ENCODE measurements at places on chromosomes 7 and 10.

- no peak for DNase-seq
Observed at GRCh38 chr7:44693641-44694313, 54.9 kb upstream of the ZMIZ2 start.

- peak; percentile 13 for DNase-seq
Observed at GRCh38 chr7:101165075-101165957, at the start of gene VGF. Gene VGF (minus strand): TSS chr7:101165569. CDS start chr7:101164843, 726 bp downstream.

DNA sequence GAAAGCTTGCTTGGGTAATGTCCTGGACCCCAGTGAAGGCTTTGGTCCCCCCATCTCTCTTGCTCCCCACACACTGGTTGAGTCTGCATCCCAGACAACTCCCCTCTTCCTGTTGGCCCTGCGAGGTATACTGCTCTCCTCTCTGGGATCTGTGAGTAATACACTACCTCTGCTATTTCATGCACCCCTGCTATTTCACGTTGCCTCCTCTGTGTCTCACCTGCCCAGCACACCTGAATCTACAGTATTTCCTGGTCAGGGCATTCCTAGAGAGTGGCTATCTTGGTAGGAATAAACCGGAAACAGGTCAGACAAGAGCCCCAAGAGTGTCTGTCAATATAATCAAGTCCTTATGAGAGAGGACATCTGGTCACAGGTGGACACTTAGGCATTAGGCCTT, 114.3 kb upstream of the ODAD2 start:
- DNase-seq = no peak

GRCh38 chr10:78578929-78579328, 489.8 kb upstream of the ZMIZ1 start:
- DNase-seq = no peak

GRCh38 chr10:118311505-118311904, 30.6 kb downstream of the FAM204A start:
- DNase-seq = no peak

DNA sequence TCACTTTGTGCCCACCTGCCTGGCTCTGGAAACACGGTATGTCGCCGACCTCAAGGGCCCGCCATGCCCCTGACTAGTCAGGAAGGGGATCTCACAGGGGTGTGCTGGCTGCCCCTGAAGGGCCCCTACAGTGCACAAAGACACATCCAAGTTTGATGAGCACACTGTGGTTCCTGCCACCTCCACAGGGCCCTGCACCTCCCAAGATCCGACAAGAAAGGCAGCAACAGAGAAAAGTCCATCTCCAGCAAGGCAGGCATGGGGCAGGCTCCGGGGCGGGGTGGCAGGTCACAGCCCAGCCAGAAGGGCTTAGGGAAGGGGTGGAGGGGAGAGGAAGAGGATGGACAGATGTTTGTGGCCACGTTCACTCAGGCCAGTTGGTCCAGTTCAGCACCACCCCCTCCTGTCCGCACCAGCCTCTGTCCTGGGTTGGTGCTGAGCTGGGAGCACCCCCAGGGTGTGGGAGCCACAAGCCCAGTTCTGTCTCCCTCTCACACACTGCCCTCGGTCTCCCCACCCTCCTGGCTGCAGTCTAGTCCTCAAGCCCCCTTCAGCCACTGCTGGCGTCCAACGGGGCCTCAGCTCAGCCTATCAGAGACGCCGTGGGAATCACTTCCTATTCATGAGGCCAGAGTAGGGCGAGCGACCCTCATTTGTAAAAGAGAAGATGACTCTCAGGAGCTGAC, 11.5 kb downstream of the DRGX start:
- no peak for DNase-seq

DNA sequence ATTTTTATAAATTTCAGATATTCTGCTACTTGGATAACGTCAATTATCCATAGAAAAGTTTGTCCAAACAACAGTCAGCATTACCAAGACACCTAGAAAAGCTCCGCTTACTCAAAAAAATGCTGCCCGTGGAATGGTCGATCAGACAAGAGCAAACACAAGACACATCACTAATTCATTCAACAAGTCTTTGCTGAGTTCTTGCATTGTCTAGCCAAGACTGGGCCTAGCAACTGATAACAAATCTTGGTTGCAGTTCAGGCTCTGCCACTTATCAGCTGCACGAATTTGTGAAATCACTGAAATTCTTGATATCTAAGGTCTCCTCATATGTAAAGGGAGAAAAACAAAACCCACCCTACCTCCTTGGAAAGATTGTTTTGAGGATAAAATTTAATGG, 168.3 kb downstream of the AKR1D1 start:
- DNase-seq = no peak

DNA sequence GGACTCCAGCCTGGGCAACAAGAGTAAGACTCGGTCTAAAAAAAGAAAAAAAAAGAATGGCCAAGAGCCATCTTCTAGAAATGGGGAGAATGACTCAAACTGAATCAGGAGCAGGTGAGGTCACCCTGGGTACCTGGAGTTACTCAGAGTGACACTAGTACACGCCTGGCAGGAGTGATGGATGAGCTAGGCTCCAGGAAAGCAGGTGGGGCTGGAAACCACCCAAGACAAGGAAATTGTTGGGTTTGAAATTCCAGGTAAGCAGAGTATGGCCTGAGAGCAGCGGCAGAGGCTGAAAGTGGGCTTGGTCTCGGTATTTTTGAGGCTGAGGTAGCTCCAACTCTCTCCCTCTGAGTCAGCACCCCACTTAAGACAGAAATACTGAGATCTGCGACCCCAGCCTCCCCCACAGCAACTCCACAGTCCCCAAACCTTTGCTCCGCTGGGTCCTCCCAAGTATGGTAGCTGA, 18.5 kb downstream of the DDIT4 start:
- DNase-seq = no peak

GRCh38 chr7:66099551-66100407, 14.9 kb upstream of the CRCP start:
- DNase-seq = peak; percentile 28

- DNase-seq = no peak
Observed at GRCh38 chr7:29194206-29194593, 375 bp upstream of the CHN2 start.

All from KG1 (cell line).